CD4-positive, alpha-beta T cell treated with Interleukin-21 for 1 hour (primary cell): ENCODE measurements at places on chromosomes 7 and 10.

GRCh38 chr7:72020311-72020710, 391.8 kb downstream of the CALN1 start:
- no peak for DNase-seq

- no peak for DNase-seq
These were observed 60.0 kb downstream of the CHN2 start for GRCh38 chr7:29254591-29254990.

DNA sequence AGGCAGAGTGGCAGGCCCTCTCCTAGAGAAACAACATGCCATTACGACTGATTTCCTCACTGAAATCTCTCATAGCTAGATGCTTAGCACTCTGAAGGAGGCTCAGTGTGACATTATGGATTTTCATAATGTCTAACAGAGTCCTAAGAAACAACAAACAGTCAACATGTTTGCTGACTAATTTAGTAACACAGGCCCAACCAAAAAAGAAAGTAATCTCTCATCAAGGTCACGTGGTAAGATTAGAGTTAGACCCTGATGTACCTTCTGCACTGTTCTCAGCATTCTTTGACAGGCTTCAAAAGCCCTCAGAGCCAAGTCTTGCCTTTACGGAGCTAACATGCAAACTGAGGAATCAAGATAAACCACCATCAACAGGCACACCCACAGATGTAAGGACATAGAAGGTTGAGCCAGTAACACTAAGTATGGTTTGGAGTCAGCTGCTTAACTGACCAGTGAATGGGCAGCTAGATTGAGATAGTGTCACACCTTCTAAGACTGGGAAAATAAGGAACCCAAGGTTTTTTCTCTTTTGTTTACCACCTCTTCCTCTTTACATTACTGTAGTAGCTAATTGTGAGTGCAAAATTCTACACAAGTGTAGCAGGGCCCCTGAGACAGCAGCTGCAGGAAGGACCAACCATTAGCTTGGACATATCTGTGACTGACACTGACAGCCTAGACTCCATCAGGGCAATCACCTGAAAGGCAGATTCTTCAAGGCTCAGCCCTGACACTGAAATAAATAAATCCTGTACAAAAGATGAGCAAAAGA, 15.3 kb upstream of the KCNIP2 start:
- DNase-seq: no peak

GRCh38 chr7:142908921-142909890, 23.7 kb upstream of the TRPV6 start:
- no peak for DNase-seq

- DNase-seq: peak; percentile 30
These were observed 2.5 kb upstream of the CLDN4 start for GRCh38 chr7:73828107-73828803.

DNA sequence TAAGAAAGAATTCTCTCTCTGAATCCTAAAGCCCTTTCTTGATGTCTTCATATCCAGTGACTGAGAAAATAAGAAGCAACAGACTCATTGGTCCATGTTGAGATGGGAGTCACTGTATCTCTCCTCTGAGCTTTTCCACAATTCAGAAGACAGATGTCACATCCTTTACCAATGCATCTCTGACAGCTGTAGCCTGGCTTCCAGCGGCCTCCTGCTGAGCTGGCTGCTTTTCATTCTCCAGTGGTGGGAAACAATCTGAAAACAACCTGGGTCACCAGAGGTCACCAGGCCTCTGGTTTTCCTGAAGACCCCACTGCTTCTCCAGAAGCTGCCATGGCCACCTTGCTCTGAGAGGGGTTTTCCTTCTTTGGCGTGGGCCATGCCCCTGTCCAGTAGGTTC, 18.3 kb upstream of the RPA3 start:
- DNase-seq: no peak

DNA sequence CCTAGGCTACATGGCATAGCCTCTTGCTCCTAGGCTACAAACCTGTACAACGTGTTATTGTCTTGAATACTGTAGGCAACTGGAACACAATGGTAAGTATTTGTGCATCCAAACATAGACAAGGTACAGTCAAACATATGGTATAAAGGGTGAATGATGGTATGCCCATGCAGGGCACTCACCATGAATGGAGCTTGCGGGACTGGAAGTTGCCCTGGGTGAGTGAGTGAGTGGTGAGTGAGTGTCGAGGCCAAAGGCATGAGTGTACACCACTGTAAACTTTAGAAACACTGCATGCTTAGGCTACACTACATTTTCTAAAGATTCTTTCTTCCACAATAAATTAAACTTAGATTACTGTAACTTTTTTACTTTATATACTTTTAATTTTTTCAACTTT, 165.7 kb downstream of the PARD3 start:
- DNase-seq: no peak

- no peak for DNase-seq
These were observed 7.7 kb upstream of the ABCB1 start for GRCh38 chr7:87608431-87608830.

GRCh38 chr7:106545275-106545674, 115.7 kb downstream of the CCDC71L start:
- DNase-seq: no peak

- no peak for DNase-seq
These were observed 55.0 kb downstream of the CTTNBP2 start for GRCh38 chr7:117818232-117818631.

GRCh38 chr10:37856881-37857286, 526 bp downstream of the ZNF248 start:
- DNase-seq: no peak

- no peak for DNase-seq
These were observed 42.6 kb downstream of the ZNF503 start for GRCh38 chr10:75358835-75359421.

- DNase-seq: no peak
These were observed 141.8 kb upstream of the ASAH2 start for GRCh38 chr10:50392966-50393718.

GRCh38 chr10:120794390-120794789, 56.8 kb upstream of the WDR11 start:
- DNase-seq: no peak

- DNase-seq: no peak
These were observed 108.0 kb upstream of the KMT2C start for GRCh38 chr7:152543799-152544198.

DNA sequence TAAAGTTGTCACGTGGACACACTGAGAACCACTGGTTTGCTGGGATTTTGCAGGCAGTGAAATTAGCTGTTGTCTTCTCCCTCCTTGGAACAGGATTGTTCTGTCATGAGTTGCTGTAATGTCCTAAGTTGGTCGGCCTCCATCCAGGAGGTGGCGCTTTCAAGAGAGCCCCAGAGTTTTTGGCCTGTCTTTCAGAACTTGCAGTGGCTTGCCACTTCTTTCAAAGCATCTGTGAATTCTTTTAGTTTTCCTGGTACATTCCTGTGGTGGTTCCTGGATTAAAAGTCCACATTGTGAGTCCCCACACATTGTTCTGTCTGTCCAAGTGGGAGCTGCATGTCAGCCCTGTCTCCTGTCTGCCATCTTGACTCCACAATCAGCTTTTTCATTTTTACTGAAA, 133.8 kb downstream of the PON1 start:
- no peak for DNase-seq

DNA sequence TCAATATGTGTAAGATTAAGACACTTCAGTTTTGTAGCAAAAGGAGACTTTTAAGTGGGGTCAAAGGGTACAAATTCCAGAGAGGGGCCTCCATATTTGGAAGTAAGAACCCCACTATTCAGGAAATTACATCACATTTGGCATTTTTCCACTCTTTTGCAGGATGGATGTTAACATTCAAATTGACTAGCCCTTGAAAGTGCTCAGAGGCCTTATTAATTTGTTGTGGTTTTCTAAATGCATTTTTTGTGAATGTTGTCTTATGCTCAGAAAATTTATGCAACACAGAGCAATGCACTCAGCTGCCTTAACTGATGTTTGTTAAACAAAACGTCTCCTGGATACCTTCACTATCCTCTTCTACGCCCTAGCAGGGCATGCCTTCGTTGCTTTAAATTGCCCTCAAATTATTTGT, 50.9 kb upstream of the PDLIM1 start:
- no peak for DNase-seq

DNA sequence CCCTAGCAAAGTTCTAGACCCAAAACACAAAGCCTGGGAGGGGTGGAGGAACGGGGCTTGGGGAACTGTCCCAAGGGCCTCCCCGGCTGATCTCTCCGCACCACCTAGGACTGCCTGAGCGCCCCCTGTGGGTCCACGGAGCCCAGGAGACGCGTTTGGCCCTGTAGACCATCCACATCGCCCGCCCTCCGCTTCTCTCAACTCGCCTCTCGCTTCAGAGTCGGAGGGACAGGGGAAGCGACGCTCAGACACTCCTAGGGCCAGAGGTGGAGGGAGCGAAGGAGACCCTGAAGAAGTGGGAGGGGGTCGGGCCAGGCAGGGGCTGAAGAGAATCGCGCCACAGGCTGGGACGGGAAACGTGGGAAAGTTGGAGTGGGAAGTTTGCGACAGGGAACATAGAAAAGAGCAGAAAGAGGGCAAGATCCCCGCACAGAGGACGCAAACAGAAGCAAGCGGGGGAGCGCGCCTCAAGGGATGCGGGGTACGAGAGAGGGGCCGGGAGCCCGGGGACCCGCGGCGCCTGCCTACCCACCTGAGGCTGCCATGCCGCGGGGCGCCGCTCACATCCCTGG, 378 bp downstream of the PIK3AP1 start:
- peak; percentile 55 for DNase-seq

- DNase-seq: no peak
These were observed 78.3 kb upstream of the TMEM72 start for GRCh38 chr10:44832595-44833390.

DNA sequence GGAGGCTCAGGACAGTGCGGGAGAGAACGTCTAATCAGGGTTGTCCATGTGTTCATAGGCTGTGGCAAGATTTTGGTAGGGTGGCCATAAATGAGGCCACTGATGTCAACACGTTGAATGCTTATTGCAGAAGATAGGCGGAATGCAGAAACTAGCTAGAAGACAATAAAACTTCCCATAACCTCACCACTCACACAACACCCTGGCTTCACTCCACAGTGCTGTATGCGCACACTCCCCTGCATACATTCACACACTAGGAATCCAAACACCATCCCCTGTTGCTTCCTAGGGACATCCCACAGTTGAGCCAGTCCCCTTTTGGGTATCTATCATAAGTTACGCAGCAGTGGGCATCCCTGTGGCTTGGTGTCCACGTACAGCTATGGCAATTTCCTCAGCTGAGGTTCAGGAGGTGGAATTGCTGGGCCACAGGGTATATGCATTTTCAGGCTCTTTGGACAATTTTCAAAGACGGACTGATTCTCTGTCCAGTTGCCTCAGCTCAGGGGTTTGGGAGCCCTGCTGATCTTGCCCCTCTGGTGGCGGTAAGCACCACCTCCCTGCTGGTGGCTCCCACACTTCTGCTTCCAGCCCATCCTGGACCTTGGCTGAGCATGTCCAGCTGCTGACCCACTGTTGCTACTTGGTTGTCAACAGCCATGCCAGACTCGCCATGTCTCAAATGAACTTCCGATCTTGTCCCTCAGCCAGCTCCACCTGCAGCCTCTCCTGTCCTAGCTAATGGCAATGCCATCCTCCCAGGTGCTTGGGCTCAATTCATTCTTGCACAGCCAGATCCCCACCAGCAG, 36.4 kb downstream of the CDH23 start:
- DNase-seq: no peak
